ENCODE measurements at places on chromosomes 1 and 21.

DNA sequence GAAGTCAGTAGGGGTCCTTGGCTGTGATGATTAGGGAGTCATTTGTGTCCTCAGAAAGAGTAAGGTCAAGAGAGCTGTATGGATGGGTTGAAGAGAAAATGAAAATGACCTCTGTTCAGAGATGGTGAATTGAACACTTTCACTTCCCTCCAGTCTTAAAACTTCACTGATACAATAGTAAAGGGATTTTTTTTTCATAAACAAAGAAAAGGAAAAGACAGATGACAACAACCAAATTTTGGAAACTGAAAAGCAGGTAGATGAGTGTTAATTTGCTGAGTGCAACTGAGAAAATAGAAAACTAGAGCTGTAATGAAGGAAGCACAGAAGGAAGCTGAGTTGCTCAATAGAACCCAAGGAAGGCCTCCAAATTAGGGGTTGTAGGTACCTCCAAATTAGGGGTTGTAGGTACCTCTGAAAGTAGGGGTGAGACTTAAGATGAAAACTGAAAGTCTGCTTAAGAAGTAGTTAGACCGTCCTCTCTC, 14.8 kb upstream of the S1PR1 start:
- no peak for DNase-seq

GRCh38 chr1:33400153-33400911, 30.6 kb downstream of the PHC2 start:
- no peak for DNase-seq

DNA sequence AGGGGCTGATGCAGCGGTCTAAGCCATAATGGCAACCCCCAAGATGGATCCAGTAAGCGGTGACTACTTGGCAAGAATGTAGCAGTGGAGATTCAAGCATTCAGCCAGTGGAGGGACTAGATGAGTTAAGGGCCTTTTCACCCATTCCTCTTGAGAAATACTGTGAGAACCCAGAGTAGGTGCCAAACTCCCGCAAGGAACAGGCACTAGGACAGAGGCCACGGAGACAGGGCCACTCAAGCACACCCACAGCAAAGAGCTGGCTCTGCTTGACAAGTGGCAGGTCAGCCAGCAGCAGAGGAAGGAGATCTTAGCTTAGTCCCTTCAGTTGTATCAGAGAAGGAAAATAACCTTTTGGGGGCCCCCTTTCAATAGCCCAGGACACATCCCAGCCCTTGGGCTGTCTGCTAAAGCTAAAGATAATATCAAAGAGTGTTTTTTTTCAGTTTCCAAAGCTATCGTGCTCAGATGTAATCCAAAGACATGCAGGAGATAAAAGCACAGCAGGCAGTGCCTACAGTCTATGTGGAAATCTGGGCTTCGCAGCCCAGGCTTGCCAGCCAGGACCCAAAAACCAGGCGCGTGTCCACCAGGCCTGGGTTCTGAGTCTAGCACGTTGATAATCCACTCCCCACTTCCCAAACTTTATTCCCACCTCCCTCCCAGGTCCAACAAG, 62.0 kb upstream of the GOLT1A start:
- DNase-seq, result no peak

DNA sequence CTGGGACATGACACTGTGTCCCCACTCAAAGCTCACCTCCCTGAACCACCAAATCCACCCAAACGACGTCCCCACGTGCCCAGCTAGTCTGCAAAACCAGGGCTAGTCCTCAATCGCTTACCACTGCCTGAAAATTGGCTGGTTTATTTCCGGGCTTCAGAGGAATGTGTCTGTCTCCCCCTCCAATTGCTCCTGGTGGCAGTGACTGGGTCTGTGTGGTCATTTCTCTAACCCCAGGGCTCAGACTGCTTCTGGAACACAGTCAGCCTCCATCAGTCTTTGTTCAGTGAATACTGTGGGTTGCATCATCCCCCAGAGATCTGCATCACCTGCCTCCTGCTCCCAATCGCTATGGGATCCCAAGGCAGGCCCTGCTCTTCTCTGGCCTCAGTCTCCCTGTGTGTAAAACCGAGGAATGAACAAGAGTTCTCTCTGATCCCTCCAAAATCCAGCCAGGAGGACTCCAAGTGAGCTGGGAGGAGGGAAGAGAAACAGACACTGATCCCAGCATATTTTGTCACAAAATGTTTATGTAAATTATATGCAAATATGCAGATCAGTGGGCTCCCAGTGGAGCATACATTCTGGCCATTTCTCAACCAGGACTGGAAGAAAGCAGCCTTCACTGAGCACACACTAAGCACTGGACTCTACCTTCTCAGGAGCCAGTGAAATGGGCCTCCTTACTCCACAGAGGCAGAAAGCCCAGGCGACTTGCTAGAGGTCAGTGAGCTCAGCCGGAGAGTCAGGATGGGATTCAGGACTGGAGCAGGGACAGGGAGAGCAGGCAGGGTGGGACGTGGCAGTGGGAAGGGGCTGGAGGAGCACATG, 20.9 kb downstream of the SDC3 start:
- no peak for DNase-seq

DNA sequence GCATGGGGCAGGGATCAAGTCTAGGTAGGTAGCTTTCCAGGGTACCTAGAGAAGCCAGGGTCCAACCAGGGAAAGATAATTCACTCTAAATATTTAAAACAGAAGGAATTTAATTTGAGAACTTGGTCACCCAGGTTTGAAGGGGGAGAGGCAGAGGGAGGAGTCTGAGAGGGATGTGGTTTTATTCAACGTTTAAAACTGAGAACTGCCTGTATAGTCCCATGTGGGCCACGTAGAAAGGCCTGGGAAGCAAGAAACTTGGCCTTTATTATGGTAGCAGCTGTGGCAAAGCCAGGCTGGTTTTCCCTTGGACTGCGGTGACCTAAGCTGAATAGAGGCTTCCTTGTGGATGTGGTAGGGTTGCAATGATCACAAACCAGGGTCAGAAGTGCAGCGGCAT, 42.0 kb upstream of the DUSP10 start:
- DNase-seq, result no peak

- DNase-seq, result no peak
Measured at GRCh38 chr1:17559615-17560419, 20.3 kb downstream of the ARHGEF10L start.

GRCh38 chr1:200488375-200489165, 78.7 kb upstream of the ZNF281 start:
- peak; percentile 60 for DNase-seq

- DNase-seq, result no peak
Measured at GRCh38 chr1:151949371-151950193, 40.3 kb upstream of the THEM4 start.

GRCh38 chr1:155694167-155694566, 5.3 kb downstream of the DAP3 start:
- DNase-seq, result no peak

GRCh38 chr1:212879947-212880690, 22.0 kb downstream of the FLVCR1 start:
- DNase-seq, result no peak

DNA sequence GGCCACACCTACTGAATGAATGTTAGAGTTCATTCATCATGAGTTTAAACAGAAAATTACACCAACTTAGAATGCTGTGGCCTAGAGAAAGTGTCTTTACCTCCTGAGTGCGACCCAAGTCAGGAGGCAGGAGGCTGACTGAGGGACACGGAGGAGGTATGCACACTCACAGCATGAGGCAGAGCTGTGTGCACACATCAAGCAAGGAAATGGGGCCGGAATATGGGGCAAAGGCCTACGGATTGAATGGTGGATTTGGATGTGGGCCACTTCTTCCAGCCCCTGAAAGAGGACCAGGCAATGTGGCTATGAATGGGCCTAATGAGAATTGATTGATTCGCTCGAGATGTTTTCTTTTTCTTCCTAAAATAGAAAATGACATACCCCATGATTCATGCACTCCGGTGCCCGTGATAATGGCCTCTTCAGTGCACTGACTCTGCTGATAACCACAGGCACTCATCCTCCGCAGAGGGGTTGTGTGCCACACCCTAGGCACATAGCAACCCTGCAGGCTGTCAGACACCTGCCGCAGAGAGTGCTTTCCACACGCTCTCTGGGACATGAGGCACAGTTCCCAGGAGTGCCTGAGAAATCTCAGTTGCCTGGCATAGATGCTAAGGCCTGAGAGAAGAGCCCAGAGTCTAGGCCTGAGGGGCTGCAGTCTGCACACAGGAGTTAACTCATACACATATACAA, 155.5 kb downstream of the GLUL start:
- DNase-seq, result no peak

DNA sequence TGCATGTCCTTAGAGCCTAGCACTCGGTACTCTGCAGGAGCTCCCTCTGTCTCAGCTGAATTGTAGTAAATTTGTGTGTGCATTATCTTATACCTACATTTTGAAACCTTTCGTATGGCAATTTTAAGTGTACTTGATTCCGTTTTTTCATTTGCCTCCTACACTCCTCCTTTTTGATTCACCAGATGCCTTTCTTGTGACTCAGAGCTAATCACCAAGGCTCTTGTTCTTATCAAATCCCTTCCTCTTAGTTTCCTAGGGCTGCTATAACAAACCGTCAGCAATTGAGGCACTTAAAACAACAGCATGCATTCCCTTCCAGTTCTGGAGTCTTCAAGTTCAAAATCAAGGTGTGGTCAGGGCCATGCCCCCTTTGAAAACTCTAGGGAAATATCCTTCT, 261.0 kb downstream of the ASTN1 start:
- no peak for DNase-seq

DNA sequence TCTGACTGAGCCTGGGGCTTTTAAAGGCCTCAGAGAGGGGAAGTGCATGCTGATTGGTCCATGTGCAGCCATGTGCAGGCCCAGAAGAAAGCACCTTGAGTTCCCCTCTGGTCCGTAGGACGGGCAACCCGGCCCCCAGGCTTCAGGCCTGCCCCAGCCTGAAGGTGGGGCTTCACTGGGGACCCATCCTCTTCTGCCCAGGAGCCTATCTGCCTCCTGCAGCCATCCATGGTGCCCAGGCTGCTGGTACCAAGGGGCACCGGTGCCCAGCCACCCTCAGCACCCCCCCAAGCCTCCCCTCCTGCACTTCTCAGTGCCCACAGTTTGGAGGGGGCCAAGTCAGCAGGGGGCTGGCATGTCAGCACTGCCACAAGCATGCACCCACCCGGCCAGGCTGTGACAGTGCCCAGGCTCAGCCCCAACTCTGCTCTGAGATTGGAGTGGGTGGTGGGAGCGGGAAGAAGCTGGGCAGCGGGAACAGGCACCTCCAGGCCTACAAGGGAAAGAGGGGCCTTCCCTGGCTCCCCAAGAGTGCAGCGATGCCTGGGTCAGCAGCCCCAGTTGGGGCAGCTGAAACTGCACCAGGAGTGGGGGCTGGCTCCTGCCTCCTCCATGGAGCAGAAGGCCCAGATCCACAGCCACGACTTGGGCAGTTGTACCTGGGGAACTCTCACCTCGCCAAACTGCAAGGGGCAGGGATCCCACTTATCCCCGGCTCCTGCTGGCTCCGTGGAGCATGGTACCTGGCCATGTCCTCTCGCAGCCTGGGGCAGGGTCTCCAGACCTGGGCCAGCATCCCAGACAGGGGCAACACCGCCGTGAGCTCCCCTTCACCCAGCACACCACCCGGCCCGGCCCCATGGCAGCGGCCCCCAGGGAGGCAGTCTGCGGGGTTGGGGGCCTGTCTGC, 11.7 kb downstream of the COL6A2 start:
- DNase-seq, result no peak

- DNase-seq, result no peak
Measured at GRCh38 chr1:65423884-65424572, 3.6 kb downstream of the LEPR start.

GRCh38 chr1:92470216-92470615, 16.5 kb downstream of the GFI1 start:
- no peak for DNase-seq

GRCh38 chr1:215786997-215787396, 219.9 kb downstream of the KCTD3 start:
- no peak for DNase-seq

DNA sequence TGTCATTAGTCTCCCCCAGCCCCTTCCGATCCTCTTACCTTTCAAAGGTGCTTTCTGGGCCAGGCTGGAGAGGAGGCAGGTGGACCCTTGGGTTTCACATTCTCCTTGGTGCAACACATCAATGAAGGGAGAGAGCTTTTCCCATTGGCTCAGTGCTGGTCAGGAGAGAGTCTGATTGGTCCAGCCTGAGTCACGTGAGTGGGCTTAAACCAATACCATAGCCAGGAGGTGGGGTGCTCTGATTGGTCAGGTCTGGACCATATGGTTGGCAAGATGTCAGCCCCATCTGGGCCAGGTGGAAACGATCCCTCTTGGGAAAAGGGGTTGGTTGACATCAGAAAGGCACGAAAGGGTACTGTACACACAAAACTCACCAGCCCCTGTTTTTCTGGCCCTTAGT, 44.8 kb upstream of the ABCG1 start:
- no peak for DNase-seq

GRCh38 chr1:97046765-97047420, 325.3 kb downstream of the PTBP2 start:
- DNase-seq, result no peak

DNA sequence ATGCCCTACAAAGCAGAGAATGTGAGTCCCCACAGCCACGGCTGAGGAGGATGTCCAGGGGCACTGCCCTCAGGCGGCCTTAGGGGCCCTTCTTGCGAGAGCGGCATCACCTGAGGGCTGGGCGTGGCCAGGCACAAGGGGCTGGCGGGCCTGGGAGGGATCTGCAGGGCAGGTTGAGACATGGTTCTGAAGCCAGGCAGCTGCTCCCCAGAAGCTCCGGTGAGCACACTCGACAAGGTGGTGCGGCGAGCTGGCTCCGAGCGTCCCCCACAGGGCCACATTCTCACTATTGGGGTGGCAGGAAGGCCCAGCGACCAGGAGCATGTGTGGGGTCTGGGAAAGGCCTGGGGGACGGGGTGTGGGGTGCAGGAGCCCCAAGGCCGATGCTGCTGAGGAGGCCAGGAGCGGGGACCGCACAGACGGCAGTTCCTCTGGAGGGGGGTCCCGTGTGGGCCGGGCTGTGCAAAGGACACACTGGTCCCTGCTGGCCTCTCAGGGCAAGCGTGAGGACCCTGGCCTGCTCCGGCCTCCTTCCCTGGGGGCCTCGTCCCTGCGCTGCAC, 47.2 kb downstream of the MORN1 start:
- peak; percentile 2 for DNase-seq

DNA sequence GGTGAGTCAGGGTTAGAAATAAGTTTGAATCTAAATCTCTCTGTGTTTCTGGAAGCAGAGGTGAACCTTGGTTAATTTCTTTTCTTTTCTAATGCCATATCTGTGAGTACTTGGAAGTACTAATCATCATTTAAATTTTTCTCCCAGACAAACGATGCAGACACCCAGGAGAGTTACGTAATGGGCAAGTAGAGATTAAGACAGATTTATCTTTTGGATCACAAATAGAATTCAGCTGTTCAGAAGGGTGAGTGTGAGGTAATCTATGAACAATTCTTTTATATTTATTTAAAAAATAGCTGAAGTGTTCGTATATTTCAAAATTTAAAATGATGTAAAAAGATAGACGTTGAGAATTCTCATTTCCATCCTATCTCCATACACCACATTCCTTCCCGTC, 11.2 kb downstream of the C4BPA start:
- DNase-seq, result no peak

DNA sequence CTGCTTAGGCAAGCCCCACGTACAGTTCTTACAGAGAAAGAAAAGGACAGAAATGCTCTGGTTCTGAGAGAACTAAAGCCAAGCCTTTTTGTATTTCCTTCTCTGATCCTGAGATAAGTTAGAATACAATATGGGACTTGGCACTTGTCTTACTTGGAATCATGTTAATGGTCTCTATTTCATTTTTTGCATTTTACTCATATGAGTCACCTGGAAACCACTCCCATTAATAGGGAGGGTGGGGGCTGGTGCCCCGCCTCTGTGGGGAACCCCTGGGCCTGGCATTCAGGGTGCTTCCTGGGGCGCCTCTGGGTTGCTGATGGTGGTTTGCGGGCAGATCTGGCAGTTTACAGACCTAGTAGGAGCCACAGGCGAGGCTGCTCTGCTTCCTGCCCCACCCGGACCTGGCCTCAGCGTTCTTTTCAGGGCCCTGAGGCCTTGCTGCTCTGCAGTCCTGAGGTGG, 26.7 kb downstream of the TSPAN2 start:
- DNase-seq, result no peak

Data from nephron progenitor cell (in vitro differentiated cells).